Small intestine (tissue), 16 donors: ENCODE measurements at places on chromosomes 13 and 19. TPM values are rescaled to one million over a fixed set of nuclear protein-coding genes. Genes with fewer than 3 reads are reported as not detected.
A peak's percentile ranks its signal among the peaks of the same experiment; 100 is the strongest.

Gene LILRB2
- 0.22 TPM for polyA plus RNA-seq

- no peak for DNase-seq
These were observed 25.2 kb downstream of the MARK4 start for GRCh38 chr19:45276284-45276687.

- peak; percentile 21 for DNase-seq
These were observed 207.4 kb upstream of the RFC3 start for GRCh38 chr13:33610438-33611120.

Gene LHB
- 1.6 TPM for polyA plus RNA-seq

Gene ZNF426
- 2.2 TPM for polyA plus RNA-seq

- no peak for DNase-seq
These were observed 42.2 kb upstream of the MRI1 start for GRCh38 chr19:13722146-13722545.

Gene TFPT
- polyA plus RNA-seq = 16.4 TPM

GRCh38 chr19:4390017-4390566, 10.3 kb downstream of the SH3GL1 start:
- DNase-seq = no peak

Gene PDX1
- polyA plus RNA-seq = 47.6 TPM

- no peak for DNase-seq
These were observed 202.9 kb downstream of the SUCLA2 start for GRCh38 chr13:47798194-47798593.

DNA sequence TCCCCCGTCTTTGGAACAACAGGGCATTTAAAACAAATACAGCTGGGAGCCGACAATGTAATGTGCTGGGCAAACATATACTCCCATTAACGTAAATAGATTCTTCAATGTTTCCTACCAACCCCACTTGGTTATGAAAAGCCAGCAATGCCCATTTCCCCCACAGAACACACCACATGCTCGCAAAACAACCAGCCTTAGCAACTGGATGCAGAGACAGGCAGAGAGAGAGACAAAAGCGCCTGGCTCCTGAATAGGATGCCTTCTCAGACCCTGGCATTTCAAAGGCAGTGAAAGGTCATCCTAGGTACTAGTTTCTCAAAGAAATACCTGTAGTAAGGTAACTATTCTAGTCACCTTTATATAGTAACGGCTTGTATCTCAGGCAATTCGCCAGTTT, 462.9 kb downstream of the ITGBL1 start:
- peak; percentile 3 for DNase-seq

Gene ZNF492
- polyA plus RNA-seq = 1.5 TPM
